Right cardiac atrium (tissue), 5 donors: ENCODE measurements at places on chromosomes 3 and 15. TPM values are rescaled to one million over a fixed set of nuclear protein-coding genes. Genes with fewer than 3 reads are reported as not detected.
A peak's percentile ranks its signal among the peaks of the same experiment; 100 is the strongest.

DNA sequence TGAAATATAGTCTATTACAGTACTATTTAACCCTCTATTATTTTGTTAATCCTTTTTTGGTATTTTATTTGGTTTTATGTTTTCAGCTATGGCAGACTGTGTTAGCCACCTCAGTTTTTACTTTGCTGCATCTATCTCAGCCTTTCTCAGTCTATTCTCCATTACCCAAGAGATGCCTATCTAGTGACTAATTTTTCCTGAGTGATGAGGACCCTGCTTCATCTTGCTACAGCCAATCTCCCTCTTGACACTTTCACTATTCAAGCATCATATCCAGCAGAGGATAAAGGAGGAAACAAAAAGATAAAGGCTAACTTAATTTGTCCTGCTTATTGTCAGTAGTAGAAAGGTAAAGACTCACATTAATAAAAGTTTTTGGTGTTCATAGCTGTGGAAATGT is 141.8 kb upstream of the NECTIN3 start:
- DNase-seq, result no peak

- no peak for DNase-seq
These were observed 25.5 kb upstream of the SHC4 start for GRCh38 chr15:48989170-48989569.

- peak; percentile 9 for DNase-seq
These were observed 23.9 kb upstream of the LOXL1 start for GRCh38 chr15:73902121-73903020.

- DNase-seq, result no peak
These were observed 105.9 kb downstream of the TP63 start for GRCh38 chr3:189737071-189737470.

DNA sequence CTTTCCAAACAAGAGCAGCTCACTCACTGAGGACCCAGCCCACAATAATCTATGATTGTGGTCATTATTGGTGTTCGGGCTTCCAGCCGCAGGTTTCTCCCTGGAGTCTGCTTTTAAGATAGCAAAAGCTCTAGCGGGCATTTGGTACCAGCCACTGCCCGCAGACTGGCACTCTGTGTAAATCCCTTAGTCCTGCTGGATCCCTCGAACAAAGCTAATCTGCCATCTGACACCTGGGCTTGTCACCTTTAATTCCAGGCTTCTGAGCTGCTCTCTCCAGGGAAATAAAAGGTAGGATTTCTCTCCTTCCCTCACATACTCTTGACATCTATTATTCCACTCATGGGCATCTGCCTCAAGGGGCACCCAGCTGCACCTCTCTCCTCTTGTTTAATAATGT is 158.7 kb downstream of the PDCD6IP start:
- no peak for DNase-seq

- no peak for DNase-seq
These were observed 920 bp downstream of the SLC15A2 start for GRCh38 chr3:121895121-121895520.

- no peak for DNase-seq
These were observed 487 bp downstream of the ITIH4 start for GRCh38 chr3:52829906-52830463.

DNA sequence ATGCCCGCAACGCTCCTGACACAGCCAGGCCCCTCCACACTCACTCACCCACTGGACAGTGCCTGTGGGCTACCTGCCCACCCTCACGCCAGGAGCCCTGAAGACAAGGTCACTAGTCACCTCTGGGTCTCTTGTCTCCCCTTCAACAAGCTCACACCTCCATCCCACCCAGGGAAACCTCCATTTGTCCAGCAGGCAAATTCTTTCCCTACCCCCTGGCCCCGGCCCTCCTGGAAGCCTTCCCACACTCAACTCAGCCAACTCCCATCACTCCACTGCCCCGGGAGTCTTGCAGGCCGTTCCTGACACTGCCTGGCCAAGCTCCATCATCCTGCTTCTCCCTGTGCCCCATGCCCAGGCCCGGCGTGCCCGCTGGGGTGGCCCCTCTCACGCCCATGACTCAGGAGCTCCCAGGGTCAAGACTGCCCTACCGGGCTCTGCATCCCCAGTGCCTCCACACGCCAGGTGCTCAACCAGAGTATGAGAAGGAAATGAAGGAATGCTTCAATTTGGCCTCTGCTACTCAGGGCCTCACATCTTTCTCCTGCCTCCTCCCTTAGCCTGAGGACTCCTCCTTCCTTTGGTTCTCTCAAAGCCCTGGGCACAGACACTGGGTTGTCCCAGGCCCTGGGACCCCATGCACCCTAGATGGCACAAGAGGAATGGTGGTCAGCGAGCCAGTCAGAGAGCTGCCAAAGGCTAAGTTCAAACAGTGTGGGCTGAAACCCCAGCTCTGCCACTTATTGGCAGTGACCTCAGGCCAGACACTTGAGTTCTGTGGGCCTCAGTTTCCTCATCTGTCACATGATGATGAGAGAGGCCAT is 88.6 kb downstream of the SEC22A start:
- no peak for DNase-seq

DNA sequence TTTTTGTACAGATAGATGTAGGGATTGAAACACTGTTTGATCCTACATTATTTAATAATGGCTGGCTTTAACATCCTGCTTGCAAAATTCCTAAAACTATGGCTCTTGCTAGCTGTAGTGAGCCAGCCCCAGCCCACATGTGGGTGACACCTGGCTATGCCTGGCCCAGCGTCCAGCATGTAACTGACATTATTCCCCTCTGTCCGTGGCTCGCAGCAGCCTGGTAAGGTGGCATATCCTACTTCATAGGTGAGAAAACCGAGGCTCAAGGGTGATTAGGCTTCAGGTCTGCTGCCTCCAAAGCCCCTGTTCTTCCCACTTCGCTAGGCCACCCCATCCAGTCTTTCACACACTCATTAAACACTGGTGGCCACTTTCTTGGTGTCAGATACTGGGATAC is 1.6 kb downstream of the CALML4 start:
- DNase-seq, result no peak

- no peak for DNase-seq
These were observed 76.9 kb downstream of the CTNNB1 start for GRCh38 chr3:41276191-41276590.

- no peak for DNase-seq
These were observed 20.4 kb downstream of the RAD18 start for GRCh38 chr3:8942746-8943488.

DNA sequence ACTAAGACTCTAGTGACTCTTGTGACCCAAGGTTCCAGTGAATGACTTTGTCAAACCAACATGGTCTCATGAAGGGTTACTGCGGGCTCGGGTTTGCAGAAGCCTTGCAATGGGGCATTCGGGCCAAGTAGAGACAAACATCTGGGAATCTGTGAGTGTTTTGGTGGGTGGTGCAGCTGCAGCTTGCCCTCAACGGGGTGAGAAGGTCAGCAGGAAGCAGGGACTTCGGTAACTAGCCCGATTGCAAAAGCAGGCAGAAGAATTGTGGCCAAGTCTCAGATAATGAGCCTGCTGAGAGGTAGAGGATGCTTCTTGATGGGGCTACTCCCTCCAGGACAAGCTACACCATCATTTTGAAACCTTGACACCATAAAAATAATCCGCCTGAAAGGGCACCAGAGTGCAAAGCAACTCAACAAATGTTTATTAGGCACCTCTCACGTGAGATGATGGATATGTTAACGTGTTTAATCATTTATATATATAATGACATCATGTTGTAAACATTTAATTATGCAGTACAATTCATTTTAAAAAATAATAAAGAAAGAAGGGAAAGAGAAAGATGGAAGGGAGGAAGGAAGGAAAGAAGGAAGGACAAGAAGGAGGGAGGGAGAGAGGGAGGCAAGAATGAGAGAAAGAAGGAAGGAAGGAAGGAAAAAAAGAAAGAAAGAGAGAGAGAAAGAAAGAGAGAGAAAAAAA is 263.9 kb upstream of the IGF1R start:
- DNase-seq, result no peak

DNA sequence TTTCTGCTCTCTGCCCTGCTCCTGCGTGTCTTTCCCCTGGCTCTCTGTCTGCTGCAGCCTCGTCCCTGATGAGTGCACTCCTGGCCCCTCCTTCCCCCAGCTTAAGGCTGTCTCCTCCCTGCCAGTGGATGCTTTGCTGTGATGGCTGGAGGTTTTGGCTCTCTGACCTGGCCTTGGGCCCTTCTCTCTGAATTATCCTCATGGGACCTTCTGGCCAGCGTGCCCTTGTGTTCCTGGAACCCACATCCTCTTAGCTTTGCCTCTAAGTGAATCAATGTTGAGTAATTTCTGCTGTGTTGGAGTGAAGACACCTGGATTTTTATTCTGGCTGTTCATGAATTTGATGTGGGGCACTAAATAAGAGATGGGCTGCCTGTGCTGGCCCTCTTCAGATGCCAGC is 9.8 kb upstream of the TNFAIP8L3 start:
- DNase-seq, result peak; percentile 81

DNA sequence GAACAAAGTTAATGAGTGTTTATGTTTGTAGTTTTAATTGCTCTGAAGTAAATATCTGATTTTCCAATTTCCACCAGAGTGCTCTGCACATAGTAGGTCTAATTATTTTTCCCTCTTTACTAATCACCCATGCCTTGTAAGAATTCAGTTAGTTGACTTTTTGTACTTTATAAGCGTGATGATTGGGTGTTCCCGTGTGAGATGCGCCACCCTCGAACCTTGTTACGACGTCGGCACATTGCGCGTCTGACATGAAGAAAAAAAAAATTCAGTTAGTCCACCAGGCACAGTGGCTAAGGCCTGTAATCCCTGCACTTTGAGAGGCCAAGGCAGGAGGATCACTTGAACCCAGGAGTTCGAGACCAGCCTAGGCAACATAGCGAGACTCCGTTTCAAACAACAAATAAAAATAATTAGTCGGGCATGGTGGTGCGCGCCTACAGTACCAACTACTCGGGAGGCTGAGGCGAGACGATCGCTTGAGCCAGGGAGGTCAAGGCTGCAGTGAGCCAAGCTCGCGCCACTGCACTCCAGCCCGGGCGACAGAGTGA is 507 bp upstream of the VHL start:
- no peak for DNase-seq

GRCh38 chr3:63975723-63976122 is 47.6 kb downstream of the PSMD6 start:
- peak; percentile 69 for DNase-seq

GRCh38 chr15:90376789-90377188 is 11.3 kb upstream of the IQGAP1 start:
- DNase-seq, result peak; percentile 41

DNA sequence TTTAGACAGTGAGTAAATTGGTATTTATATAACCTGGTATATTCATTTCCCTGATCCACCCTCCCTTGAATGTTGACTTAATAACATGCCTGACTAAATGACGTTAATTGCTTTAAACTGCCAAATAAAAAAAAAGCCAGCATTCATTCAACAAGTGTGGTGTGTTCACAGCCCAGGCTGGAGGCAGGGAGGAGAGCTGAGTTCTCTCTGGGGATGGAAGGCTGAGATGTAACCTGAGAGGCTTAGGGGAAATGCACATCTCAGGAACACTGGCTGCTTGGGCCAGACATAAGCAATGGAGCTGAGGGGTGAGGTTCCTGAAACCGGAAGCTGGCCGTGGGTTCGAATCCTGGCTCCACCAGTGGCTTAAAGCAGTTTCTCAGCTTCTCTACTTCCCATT is 17.3 kb downstream of the CACNA2D3 start:
- DNase-seq, result no peak

COL6A5 gene
- total RNA-seq, result not detected

HIGD2B gene
- not detected for total RNA-seq

SNTN gene
- not detected for total RNA-seq

ANKRD28 gene
- 9.5 TPM for total RNA-seq

MLF1 gene
- total RNA-seq, result 355 TPM
